ENCODE measurements at places on chromosomes 5 and 9. TPM values are rescaled to one million over a fixed set of nuclear protein-coding genes. Genes with fewer than 3 reads are reported as not detected.

Gene OTP
- not detected for total RNA-seq

Gene PDZD2
- total RNA-seq: 40.3 TPM

Gene MYOZ3
- total RNA-seq: 1.8 TPM

Gene PCDHA1
- 0.05 TPM for total RNA-seq

GRCh38 chr9:91060520-91061343 is 259.1 kb downstream of the SYK start:
- DNase-seq: no peak

DNA sequence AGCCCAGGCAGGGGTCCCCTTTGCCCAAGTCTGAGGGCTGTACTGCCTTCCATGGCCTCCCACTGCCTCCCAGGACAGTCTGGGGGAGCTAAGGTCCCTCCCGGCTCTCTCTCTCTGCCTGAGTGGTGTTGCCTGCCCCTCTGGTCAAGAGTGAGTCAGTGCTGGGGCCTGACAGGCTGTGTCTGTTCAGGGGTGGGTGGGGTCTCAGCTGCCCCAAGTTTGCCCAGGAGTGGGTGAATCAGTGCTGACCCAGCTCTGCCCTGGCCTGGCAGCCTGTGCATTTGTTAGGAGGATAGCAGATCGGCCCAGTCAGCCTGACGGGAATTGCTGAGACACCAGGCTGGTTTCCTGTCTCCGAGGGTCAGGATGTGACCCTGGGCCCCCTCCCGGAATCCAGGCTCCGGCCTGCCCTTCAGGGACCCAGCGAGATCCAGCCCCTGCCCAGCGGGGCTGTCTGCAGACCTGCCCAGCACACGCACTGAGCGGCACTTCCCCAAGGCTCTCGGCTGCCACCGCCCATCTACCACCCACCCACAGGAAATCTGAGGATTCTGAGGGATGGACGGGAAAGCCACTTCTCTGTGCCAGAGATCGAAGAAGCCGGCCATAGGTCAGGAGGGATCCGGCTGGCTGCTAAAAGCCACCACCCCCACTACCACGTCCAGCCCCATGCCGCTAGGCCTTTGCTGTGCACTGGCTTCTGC is 15.9 kb downstream of the ENG start:
- peak; percentile 82 for DNase-seq

- DNase-seq: no peak
Observed at GRCh38 chr5:7192016-7192415, 203.9 kb upstream of the ADCY2 start.

DNA sequence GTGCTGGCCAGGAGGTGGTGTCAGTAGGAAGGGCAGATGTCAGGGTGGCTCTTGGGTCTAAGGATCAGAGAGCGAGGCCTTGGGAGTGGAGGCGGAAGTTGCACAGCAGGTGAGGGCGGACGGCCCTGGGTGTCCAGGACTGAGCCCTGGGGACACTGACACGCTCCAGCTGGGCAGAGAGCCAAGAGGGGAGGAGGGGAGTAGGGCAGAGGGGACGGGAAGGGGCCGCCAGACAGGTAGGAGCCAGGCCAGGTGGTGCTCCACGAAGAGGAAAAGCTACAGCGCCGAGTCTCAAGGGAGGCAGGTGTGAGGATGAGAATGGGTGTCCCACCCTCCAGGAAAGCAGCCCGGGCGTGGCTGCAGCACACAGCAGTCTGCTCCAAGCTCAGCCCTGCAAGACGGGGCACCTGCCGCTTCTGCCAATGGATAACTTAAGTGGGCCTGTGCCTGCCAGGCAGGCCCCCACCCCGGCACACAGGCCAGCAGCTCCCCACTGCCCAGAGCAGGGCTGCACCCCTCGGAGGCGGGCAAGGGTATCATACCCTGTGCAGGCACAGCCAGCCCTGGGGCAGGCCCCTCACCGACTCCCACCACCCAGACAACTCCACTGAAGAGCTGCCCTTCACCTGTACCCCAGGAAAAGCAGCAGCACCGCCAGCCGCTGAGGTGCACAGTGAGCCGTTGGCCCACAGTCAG is 4.9 kb downstream of the TPRN start:
- no peak for DNase-seq

DNA sequence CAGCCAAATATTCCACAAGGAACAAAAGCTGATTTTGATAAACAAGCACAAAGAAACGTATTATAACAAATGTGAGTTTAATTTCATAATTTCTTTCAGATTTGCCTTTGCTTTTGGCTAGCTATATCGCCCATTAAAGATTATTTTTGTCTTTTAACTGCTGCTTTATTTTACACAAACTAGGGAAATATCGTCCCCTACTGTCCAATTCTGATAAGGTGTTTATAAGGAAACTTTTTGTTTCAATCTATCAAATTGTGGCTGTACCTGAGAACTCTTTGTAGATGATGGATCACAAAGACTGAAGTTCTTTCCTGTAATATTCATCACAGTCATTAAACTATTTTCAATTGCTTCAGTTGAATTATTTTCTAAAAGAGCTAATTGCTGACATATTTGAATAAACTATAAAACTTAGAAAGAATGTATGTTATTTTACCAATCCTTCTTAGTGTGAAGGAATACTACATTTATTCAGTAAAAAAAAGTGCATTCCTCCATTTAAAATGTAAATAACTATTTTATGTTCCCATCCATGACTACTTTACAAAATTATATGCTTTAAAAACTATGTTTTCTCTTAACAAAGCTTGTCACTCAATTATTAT is 431.3 kb upstream of the ITGA1 start:
- DNase-seq: no peak

DNA sequence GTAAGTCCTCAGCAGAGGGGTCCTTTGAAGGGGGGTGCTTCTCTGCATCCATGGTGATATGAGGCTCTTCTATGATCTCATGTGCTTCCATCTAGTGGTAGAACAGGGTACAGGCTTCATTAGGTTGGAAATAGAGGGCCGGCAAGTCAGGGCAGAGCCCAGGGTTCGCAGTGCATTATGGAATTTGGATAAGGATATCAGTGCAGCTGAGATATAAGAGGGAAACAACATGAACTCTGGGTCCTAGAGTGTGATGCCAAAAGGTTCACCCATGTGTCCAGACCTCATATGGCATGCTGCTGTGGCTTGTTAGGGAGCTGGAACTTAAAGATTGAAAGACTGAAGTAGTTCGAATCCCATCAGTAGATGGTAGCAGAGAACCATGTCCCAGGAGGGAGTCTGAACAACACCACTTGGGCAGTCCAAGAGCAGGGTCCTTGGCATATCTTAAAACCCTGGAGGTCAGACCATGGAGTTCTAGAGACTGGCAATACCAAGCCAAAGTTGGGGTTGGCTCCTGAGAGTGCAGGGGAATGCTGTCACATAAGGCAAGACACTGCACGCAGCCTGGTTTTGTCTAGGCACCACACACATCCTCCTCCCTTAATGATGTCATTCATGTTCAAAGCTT is 2.3 kb downstream of the FAM221B start:
- no peak for DNase-seq

GRCh38 chr5:139131062-139131461 is 67.1 kb downstream of the SIL1 start:
- no peak for DNase-seq

DNA sequence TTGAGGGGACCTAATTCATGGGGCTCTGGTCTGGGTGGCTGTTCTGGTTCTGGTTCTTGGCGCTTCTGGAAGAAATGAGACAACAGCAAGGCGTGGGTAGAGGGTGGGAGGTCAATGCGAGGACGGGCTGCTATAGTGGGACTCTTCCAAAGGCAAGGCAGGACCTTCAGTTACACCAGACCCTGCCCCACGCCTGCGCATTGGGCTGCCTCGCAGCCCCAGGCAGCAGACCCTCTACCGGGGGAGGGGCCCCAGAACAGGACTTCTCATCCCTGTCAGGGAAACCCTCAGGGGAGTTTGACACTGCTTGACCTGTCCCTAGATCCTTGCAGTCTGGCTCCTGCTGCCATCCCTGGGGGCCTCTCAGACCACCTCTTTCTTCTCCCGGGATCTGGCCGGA is 18.5 kb downstream of the CCDC69 start:
- DNase-seq: no peak

DNA sequence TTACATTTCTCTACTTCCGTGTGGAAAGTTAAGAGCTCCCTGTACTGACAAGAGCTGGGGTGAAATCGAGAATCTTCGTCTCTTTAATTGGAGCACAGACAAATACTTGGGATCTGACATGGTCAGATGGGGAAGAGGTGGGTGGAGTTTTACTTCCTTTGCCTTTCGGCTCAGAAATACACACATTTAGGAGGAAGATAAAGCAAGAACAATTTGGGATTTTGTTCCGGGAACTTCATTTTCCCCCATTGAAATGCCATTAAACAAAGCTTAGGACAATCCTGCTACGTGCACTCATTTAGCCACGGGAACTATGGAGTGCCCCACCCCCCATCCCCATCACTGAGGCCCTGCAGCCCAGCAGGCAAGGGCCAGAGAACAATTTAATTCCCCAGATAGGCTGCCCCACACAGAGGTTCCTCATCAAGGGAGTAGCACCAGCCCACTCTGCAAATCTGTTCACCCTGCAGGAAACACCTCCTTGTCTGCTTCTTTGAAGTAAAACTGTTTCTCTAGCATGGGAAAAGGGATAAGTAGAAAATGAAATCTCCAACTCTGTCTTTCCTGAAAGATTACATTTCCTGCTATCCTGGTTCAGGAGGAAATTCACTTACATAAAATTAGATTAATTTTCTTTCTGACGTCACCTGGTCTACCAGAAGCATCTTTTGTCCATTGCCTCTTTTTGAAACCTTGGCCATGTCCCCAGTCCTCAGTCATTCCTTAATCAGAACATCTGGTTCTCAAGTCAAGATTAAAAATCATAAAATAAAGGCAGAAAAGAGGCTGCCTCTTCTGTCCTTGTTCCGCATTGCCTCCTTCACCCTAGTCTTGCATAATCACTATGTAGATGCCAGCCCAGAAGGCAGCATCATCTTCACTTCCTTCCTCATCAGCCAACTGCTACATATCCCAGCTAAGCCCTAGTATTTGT is 206.4 kb downstream of the ENC1 start:
- no peak for DNase-seq

DNA sequence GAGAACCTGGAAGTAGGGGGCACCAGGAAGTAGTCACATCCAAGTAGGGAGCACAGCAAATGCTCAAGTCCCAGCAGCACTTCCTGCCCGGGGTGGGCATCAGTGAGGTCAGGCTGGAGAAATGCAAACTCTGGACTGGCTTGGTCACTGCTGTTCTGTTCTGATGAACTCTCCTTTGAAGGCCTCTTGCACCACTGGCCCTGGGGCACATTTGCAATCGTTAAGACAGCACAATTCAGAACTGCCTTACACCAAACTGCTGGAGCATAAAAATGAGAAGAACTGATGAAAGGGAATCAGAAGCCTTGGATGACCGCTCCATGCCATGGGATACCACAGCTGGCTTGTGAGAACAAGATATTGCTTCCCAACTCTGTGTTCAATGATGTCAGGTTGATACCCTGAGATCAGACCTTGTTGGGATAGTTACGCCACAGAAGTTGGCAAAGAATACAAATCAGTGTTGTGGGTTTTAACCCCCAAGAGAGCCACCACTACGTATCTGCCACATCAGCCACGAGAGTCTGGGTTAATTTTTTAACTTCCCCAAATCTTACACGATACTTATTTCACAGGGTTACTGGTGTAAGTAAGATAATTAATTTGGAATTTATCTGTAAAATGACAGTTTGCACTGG is 42.3 kb upstream of the ZSWIM6 start:
- no peak for DNase-seq

DNA sequence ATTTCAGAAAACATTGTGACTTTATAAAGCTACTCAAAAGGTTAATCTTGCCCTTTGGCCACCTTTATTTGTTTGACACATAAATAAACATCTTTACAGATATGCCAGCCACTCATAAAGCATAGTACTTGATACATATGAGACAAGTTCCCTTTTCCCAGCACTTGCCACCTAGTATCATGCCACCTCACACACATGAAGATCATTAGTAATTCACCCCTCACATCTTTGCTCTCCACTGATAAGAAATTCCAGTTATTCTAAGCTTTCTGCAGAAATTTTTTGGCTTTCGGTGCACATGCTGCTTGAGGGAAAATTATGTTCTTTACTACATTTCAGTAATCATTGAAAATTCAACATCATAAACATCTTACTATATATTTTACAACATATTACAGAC is 59.1 kb downstream of the DEPDC1B start:
- DNase-seq: no peak

GRCh38 chr5:15691521-15691920 is 191.5 kb downstream of the FBXL7 start:
- DNase-seq: no peak

DNA sequence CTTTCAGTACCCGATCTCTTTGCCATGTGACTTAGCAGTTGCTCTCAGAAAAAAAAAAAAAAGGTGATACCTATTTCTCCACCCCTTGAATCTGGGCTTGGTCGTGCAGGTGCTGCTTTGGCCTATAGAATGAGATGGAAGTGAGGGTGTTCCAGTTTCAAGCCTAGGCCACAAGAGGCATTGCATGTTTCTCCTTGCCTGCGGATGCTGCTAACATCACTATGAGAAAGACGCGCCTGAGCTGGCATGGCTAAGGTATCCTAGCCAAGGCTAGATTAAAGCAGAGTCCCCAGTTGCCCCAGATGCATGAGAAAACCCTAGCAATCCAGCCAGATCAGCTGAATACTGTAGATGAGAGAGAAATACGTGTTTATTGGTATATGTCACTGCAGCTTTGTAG is 14.7 kb upstream of the CSF1R start:
- DNase-seq: no peak

GRCh38 chr5:157197086-157197485 is 16.4 kb downstream of the ITK start:
- no peak for DNase-seq

- no peak for DNase-seq
Observed at GRCh38 chr5:167593329-167594060, 698.0 kb upstream of the WWC1 start.

- DNase-seq: no peak
Observed at GRCh38 chr9:103574056-103574455, 520.1 kb upstream of the SMC2 start.

DNA sequence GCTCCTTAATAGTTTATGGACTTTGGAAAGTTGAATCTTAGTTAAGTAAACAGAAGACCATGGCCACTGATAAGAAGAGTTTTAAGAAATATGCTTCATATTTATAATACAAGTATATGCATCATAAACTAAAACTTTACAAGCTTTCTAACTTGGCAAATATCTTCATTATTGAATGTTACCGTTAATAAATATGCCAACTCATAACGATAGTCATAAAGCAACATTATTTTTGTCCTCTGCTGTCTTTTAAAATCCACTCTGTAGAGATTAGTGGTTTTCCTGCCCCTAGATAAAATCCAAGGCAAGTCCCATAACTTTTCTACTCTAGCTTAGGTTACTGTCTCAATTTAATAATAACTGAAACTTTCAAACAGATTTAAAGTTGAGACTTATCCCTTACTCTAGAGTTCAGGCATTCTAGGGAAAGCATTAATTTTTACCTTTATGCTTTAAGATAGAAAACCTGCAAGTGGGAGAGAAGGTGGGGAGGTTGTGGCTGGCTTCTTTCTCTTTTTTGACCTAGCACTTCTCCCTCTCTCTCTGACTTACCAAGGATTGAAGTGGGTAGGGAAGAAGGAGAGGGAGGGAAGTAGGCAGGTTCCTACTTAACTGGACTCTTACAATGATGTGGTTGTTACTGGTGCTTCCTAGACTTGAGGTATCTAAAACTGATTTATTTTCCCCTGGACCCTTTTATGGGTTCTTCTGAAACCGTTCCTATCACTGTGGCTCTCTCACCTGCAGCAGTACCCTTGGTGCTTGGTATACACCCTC is 29.6 kb downstream of the RNF145 start:
- DNase-seq: no peak

- no peak for DNase-seq
Observed at GRCh38 chr9:20872340-20872977, 159.0 kb downstream of the HACD4 start.

- DNase-seq: no peak
Observed at GRCh38 chr5:139275956-139276355, 17.6 kb upstream of the MATR3 start.
